Stimulated activated naive CD4-positive, alpha-beta T cell treated with Interleukin-2 at 50 U/mL for 16 hours (primary cell): ENCODE measurements at places on chromosomes 12 and 14.

- DNase-seq = peak; percentile 39
These were observed 14.6 kb downstream of the RAPGEF3 start for GRCh38 chr12:47744005-47744651.

DNA sequence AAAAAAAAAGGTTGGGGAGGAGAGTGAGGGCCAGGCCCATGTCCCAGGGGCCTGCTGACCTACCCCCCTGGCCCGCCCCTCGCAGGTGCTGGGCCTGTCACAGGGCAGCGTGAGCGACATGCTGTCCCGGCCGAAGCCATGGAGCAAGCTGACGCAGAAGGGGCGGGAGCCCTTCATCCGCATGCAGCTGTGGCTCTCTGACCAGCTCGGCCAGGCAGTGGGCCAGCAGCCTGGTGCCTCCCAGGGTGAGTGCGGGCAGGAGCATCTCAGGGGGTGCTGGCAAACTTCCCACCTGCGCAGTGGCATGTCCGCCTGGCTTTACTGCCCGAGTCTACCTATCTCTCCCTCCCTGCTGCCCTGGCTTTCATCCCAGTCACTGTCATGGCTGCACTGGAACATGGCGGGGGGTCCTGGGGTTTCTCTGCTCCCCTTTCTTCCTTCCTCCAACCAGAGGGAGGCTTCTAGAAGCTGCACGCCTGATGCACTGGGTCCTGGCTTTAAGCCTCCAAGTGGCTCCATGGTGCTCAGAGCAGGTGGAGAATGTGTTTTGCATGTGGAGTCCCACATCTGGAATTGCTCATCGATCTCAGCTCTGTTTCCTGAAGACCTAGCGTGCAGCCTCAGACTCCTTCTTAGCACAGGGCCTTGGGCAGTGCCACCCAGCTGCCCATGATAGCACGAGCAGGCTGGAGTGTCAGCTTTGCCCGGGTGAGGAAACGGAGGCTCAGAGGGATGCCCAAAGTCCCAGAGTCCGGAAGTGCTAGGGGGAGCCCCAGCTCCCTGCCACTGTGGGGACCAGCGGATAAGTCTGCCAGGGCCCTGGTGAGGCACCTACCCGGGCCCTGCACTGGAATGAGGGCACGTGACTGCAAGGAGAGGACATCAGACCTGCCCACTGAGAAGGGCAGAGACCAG is 46.3 kb downstream of the PHETA1 start:
- no peak for DNase-seq

GRCh38 chr12:89153341-89153740 is 199.0 kb downstream of the DUSP6 start:
- DNase-seq = no peak

DNA sequence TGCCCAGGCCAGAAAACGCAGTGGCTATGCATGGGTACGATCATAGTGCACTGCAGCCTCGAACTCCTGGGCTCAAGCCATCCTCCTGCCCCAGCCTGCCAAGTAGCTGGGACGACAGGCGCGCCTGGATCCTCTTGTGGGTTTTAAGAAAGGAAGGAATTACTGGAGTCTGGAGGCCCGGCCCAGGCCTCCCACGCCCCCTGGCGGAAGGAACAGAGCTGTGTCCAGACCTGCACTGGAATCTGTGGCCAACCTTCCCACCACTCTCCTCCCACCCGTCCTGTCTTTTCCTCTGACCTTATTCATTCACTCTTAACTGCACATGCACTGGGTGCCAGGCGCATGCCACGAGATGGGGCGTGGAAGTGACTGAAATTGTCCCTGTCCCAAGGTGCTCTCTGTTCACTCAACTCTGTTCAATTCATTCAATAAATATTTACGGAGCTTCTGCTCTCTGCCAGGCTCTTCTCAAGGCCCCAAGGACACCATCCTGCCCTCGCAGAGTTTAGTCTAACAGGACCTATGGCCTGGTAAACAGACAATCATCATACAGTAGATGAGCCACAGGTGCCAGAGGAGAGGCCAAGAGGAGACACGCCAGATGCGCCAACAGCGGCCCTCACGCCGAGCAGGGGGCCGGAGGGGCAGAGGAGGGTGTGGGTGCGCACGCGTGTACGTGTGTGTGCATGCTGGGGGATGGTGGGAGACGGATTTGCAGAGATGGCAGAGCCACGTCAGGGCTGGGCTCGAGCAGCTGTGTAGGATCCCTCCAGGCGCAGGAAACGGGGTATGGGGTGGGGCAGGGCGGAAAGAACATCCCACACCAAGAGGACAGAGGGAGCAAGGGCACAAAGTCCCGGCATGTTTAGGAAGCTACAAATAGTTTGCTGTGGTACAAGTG is 13.7 kb upstream of the TMEM106C start:
- DNase-seq = peak; percentile 43

GRCh38 chr12:50221228-50222008 is 54.2 kb upstream of the CERS5 start:
- DNase-seq = no peak

DNA sequence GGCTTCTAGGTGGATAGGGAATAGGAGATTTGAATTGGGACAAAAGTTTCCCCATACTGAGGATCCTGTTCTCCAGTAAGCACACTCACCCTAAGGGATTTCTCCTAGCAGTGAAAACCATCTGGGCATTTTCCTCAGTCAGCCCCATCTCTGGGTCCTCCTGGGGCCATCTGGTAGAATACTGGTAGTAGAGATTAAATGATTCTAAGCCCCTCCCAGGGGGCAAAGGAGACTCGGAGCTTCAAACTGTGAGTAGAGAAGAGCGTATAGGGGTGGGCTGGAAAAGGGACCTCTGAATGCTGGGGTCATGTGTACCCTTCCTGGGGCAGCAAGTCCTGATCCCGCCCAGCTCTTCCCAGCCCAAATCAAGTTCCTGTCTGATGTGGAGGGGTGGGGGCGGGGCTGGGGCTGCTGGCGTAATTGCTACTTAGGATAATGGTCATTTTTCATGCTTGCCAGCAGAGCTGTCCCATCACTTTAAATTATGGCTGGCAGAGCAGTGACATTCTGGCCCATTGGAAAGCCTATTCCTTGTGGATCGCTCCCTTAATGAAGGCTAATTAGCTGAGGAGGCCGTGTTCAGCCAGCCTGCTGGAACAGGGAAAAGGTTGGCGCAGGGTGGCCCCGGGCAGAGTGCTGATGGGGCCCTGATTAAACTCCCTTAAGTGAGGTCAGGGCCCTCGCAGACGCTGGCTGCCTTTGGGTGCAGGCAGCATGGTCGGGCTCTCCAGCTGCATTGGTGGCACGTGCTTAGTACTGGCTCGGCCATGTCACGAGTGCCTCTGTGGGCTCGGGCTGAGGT is 127.8 kb downstream of the TSPAN9 start:
- no peak for DNase-seq

- DNase-seq = no peak
These were observed 100.2 kb downstream of the BBS10 start for GRCh38 chr12:76247992-76248391.
